Esophagus mucosa (tissue), 1 donor: ENCODE measurements at places on chromosomes 5 and 9. TPM values are rescaled to one million over a fixed set of nuclear protein-coding genes. Genes with fewer than 3 reads are reported as not detected.
A peak's percentile ranks its signal among the peaks of the same experiment; 100 is the strongest.

DNA sequence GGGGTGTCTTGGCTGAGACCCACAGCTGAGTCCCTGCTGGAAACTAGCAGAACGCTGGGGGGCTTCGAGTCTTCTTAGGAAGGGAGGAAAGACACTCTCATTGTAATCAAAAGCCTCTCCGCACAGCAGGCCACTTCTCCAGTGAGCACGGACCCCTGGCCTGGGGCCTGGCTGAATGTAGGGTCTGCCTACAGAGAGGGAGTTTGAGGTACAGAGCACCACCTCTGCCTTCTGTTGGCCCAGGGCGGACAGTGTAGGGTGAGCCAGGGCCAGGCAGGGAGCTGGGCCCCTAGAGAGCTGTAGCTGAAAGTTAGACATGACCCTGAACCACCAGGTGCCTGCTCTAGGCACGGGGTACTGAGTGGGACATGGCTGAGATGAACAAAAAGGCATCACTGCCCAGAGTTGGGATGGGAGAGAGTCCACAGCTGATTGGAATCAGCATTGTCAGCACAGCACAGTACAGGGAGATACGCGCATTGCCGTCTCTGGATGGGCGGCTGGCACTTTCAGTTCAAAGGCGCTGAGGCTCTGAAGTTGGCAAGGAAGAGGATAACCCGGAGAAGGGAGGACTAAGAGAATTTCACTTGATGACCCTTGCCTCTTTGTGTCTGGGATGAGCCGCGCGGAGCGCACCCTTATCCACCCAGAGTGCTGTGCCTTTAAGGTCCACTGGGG, 363 bp upstream of the SLC25A48 start:
- peak; percentile 7 for ATAC-seq

GRCh38 chr9:114878879-114879564, 51.4 kb downstream of the TNFSF8 start:
- no peak for ATAC-seq

GRCh38 chr5:67672636-67673035, 476.0 kb upstream of the CD180 start:
- ATAC-seq, result no peak

DNA sequence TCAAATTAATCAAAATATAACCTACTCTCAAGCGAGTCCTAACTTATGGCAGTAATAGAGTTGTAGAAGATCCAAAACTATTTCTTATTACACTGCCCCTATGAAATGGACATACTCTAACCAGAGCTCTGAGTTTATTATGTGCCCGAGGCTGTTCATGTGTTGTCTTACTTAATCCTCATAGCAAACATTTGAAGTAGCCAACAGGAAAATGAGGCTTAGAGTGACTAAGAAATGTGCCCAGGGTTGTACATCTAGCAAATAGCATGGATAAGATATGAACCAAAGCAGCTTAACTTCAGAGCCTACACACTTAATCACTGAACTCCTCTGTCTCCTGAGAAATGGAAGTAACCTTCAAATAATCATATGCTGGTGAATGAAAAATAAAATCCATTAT, 1551.7 kb downstream of the MAT2B start:
- no peak for ATAC-seq

- peak; percentile 34 for ATAC-seq
These were observed 15.6 kb upstream of the IRF1 start for GRCh38 chr5:132506094-132506692.

GRCh38 chr5:137431051-137431450, 68.1 kb downstream of the SPOCK1 start:
- ATAC-seq, result no peak

- peak; percentile 55 for ATAC-seq
These were observed at the start of gene ERAP2 for GRCh38 chr5:96876292-96876850. TSS of gene ERAP2 (plus strand) at chr5:96876500. CDS start at chr5:96879686, 3,186 bp downstream.

DNA sequence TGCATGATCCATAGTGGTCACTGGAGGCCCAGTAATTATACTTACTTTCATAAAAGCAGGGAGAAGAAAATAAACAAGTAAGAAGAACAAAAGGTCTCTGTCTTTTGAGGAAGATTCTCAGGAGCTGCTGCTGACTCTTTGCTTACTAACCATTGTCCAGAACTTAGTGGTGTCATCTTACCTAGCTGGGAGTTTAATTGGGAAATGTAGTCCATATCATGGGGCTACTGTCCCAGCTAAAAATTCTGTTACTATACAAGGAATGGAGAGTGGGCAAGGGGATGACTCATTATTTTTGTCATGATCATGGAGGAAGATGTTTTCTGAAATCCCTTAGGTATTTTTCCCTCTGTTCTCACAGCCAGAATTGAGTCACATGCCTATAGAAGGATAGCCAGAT, 639.3 kb downstream of the MTRR start:
- ATAC-seq, result no peak

SLC36A3 gene
- not detected for total RNA-seq

CDK5RAP2 gene
- total RNA-seq, result 31.6 TPM

PBX3 gene
- 13.8 TPM for total RNA-seq

PITX1 gene
- 689 TPM for total RNA-seq

INSL6 gene
- not detected for total RNA-seq
